ENCODE measurements at places on chromosomes 3 and 15.

DNA sequence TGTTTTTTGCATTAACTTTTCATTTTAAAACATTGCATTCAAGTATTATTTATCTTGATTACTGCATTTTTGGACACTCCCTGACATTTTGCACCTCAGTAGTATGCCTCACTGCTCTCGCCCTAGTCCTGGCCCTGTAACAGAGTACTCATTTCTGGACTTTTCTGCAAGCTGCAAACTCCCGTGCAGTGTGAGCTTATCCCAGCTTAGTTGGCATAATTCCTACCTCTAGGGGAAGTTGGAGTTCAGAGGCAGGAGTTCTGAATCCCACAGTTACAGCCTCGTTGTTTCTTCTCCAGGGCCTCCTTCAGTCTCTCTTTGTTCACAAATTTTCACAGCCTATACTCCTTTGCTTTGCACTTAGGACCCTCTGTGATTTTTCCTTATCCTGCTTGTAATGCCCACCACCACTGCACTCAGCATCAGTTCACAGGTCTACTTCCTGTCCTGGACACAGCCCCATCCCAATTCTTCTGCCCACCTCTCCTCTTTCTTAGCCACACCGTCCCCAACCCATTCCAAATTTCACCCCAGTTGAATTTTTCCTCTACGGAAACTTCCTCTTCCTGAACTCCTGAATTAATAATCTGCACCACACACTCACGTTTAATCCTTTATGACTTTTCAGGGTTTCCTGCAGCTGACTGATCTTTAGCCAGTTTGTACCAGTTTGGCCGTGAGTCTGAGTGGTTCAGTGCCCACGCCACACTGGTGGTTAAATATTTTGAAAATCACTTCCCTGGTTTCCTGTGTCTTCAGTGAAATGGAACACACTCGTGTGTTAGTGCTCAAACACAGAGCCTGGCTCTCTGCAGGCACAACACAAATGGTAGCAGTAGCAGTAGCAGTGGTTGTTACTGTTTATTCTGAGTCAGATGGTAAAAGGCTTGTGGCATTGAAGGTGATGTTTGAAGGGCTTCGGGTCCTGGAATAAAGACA lies 6.3 kb upstream of the CTSH start:
- DNase-seq = no peak

GRCh38 chr3:119368298-119368697 lies 74.1 kb downstream of the ARHGAP31 start:
- DNase-seq = no peak

- DNase-seq = no peak
Observed at GRCh38 chr3:194598771-194599557, 34.3 kb downstream of the TMEM44 start.

DNA sequence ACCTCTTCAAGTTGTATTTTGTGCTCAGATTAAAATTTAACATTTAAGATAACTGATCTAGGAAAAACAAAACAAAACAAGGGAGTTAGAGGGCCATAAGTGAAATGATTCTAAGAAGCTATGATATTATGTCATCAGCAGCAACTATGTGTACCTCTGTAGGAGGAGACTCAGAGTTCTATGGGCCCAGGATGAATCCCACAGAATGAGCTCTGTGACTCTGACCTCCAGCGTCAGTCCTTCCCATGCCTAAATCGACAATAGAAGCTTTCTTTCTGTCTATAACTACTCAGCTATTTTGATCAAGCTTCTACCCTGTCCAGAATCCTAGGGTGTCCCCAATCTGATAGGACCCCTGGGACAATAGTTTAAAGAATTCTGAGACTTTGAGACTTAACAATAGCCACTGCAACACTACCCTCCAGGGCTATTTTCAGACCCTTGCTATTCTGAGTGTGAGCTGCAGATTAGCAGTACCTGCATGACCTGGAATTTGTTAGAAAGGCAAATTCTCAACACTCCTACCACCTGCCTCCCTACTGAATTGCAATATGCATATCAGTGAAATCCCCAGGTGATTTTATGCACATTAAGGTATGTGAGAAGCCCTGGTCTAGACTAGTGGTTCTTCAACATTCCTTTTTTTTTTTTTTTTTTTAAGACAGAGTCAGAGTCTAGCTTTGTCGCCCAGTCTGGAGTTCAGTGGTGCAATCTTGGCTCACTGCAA lies 66.7 kb downstream of the ARHGAP31 start:
- no peak for DNase-seq

GRCh38 chr3:48711727-48712126 lies 5.3 kb downstream of the IP6K2 start:
- no peak for DNase-seq

GRCh38 chr3:160126051-160126450 lies 99.2 kb upstream of the C3orf80 start:
- DNase-seq = no peak

DNA sequence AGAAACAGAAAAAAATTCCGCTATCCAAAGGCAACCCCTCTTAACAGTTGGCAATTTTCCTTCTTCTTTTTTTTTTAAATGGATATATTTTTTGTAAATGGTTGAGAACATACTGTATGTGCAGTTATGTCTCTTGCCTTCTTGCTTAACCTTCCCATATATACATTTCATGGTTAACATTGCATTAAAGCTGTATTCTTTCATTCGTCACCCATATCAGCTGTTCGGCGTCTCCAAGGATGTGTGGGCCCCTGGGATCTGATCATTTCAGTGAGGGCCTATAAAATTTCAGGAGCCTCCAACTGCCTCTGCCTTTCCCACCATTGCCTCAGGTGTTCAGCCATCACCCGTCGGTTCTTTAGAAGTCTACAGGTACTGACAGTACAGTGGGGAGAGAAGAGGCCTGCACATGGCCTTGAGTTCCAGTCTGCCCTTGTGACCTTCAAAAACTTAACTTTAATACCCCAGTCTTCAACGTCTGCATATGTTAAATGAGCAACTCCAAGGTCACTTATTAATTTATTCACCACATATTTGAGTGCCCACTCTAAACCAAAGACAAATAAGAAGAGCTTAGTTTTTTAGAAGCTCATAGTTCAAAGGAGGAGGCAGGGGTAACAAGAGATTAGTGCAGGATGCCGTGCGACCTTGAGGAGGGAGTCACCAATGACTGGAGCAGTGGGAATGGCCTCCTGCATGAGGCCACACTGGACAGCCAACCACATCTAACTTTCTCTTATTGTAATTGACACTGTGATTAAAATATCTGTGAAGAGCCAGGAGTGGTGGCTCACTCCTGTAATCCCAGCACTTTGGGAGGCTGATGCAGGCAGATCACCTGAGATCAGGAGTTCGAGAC lies 6.9 kb downstream of the ST6GAL1 start:
- no peak for DNase-seq

GRCh38 chr3:61605589-61606175 lies 44.3 kb downstream of the PTPRG start:
- no peak for DNase-seq

DNA sequence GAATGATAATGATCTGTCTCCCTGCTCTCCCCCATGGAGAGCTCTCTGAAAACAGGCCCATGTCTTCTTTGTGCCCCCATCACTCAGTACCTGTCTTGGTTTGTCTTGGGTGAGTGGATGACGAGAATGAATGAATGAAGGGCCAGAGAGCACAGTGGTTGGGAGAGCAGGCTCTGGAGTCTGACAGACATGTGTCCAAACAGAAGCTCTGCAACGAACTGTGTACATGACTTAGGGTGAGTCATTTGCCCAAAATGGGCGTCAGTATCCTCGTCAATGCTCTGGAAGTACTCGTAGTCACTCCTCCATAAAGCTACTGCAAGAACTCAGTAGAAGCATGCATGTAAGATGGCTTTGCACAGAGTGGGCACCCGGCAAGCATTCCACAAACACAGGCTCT lies 170.2 kb upstream of the TLE3 start:
- no peak for DNase-seq

DNA sequence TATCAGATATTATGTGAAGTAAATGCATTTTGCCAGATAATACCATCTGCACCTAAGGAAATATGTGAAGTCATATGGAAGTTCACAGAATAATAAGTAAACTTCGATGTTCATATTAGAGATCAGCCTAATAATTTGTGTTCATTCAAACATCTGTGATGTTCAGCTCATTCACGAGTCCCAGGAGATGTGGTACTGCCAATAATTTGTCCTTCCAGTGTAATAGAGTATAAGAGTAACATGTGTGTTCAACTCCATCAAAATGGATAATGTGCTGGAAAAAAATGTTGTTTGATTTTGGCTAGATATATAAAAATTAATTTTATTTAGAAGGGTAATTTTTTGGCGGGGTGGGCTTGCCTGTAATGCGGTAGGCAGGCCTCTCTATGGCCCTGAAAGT lies 75.4 kb upstream of the ARL6 start:
- DNase-seq = no peak

DNA sequence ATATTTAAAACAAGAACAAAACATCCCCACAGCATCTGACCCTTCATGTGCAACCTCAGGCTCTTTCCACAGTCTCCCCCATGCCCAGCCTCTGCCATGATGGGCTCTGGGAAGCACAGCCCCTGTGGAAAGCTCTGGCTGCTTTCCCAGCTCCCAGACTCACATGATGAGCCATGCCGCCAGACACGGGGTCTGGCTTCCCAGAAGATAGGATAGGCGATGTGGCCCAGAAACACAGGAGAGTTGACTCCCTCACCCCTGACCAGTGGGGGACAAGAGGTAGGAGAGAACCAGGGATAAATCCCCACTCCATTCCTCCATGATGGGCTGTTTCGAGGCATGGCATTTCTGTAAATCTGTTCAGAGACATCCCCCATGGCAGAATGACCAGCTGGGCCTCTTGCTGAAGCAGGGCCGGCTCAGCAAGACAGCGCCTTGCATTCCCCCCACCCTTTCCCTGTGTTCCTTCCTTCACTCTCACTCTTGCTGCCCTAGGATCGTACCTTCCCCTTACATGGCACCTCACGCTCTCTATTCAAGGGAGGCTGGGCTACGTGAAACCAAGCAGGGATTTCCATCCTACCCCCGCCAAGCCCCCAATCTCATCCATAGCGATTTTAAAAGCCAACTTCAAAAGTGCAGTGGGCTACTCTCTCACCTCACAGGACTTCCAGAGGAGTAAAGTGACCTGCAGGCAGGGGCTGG lies 192.4 kb downstream of the ABHD5 start:
- no peak for DNase-seq

- DNase-seq = no peak
Observed at GRCh38 chr3:160675566-160676124, 1.3 kb upstream of the ARL14 start.

GRCh38 chr3:19885468-19885867 lies 48.5 kb downstream of the EFHB start:
- DNase-seq = peak; percentile 75

GRCh38 chr15:45376967-45377608 lies 1.3 kb downstream of the GATM start:
- no peak for DNase-seq

GRCh38 chr3:17055374-17056276 lies 170.9 kb downstream of the PLCL2 start:
- no peak for DNase-seq

DNA sequence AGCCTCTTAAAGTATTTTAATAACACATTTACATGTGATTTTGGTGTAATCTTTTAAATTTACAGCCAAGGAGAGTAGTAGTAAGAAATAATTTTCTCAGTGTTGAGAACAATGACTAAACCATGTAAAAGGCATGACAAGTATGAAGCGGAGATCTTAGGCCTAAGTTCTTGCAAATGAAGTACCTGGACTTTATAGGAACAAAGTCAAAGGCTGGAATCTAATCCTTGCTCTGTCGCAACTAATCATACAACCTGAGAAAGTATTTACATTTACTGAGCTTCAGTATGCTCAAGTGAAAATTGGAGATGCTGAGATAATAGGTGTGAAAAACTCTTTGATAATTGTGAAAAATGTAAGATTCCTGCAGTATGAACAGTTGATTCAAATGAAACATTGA lies 86.4 kb upstream of the VGLL3 start:
- no peak for DNase-seq

Data from hematopoietic multipotent progenitor cell treated with erythropoietin and hydrocortisone succinate and interleukin-3 and kit ligand, for 15 days (in vitro differentiated cells).